NCI-H446 (cell line): ENCODE measurements at places on chromosomes 7 and 10.

DNA sequence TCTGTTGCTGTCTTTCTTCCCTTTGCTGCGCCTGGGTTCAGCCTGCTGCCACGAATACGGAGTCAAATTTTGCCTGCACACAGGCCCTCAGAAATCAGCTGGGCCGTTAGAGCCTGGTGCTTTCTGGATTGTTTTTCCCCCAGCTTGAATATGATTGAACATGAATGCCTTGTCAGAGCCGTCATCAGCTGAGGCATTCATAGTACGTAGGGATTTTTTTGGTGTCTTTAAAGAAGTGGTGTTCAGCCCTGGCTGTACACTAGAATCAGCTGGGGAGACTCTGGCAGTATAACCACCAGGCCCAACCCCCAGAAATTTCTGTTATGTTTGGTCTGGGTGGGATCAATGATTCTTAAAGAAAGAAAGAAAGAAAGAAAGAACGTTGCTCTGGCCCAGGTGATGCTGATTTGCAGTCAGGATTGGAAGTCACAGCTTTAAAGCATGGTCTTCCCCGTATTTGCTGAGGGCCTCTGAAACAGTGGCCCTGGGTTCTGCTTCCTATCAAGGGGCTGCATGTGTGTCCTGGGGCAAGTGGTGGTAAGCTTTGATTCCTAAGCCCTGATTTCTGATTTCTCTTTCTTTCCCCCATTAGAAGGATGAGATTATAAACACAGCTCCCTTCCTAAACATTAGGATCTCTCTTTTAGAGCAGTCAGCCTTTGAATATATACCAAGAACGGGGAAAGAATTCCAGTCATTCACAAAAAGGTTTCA, 24.7 kb downstream of the NUB1 start:
- DNase-seq: no peak

- DNase-seq: no peak
These were observed 84.7 kb downstream of the ADCY1 start for GRCh38 chr7:45658716-45659495.

- DNase-seq: no peak
These were observed 1256.8 kb upstream of the SORCS1 start for GRCh38 chr10:108421266-108421665.

DNA sequence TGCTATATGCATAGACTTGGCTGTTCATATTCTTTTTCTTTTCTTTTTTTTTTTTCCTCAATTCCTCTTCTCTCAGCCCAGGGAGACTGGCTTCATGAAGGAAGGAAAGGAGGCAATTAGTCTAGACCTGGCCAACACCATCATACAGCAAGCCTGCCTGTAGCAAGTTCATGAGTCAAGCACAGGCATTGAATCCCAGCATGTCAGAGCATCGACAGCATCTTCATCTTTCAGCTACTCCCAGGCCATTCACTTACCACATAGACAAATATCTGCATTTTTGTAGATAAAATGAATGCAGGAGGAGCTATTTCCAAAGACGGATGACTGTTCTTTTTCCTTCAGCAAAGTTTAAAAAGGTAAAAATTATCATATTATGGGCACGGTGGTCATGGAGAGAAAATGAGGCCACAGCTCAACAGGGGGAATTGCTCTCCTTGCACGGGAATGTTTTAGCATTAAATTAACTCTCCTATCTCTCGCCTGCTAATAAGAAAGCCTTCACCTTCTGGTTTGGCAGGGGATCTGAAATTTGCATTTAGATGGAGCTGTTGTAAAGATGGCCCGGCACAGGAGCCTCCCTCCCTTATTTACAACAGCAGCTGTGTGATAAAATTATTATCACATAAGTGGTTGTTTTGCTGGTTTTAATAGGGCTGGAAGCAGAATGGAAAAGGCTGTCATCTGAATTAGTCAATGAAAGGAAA, 626.5 kb upstream of the AUTS2 start:
- no peak for DNase-seq

DNA sequence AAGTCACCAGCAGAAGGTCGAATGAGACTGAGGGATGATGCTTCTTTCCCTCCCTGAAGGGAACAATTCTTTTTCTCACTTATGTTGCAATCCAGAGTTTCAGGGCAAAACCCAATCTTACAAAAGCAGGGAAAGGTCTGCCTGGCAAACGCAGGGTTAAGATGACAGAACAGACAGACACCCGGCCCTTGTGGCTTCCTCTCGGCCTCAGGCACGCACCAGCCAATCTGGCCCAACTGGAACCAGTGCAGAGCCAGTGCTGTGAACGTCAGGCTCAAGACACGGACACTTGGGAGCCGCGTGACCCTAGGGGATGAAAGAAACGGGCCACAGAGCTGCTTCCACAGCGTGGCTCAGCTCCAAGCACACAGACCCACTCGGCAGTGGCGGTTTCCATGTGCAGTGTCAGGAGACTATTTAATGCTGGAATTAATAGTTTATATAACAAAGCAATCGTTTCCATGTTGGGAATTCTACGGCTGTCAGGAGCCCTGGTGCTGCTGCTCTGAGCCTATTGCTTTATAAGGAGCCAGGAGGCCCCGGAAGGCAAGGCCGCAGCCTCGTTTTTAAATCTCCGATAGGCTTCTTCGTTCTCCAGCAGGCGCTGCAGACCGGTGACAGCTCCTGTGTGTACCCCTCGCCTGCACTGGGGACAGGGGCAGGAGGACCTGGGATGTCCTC, 198.4 kb downstream of the DIP2C start:
- DNase-seq: no peak

- no peak for DNase-seq
These were observed 48.3 kb downstream of the ANKIB1 start for GRCh38 chr7:92293896-92294590.

DNA sequence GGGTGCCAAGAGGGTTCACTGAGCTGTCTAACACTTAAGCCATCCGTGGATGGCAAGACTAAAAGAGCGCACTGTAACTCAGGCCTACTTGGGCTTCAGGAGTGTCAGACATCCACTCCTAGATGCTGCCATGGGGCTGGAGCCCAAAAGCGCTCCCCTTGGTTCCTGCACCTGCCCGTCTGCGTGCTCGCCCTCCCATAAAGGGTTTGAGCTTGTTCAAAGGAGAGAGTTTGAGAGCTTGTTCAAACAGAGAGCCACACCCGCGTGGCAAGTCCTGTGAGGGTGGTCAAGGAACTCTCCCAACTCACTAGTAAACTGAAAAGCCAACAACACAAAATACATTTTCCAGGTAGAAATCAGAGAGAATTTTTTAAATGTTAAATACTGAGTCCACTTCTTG, 256.7 kb downstream of the SEMA3A start:
- DNase-seq: no peak

GRCh38 chr7:47418601-47419309, 163.2 kb downstream of the TNS3 start:
- no peak for DNase-seq

GRCh38 chr10:11757454-11757820, 15.3 kb downstream of the ECHDC3 start:
- DNase-seq: no peak

DNA sequence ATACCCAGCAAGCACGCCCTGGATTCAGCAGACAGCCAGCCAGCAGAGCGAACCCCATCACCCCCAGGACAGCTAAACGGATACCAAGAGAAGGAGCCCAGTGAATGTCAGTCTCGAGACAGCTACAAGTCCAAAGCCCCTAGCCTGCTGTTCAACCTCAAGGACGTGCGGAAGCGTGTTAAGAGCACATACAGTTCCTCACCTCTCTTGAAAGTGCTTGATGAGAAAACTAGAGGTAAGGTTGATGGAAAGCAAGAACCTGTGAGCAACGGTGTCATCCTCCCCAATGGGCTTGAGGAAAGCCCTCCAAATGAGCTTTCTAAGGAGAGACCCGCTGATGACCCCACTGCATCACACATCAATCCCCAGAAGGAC, 24.9 kb downstream of the C10orf71 start:
- DNase-seq: no peak

DNA sequence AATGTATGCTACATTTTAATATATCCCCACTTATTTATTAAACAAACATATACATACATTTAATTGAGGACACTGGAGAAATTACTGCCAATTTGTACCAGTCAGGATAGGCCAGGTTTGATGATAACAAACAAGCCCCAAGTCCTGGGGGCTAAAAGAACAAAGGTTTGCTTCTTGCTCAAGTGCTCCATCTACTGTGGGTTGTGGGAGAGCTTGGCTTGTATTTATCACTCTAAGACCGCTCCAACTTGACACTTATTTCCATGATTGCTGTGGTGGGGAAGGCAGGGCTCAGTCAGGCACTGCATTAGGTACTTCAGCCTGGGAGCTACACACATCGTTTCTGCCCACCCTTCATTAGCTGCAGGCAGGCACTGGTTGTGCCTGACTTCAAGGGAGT, 136.6 kb upstream of the ZNF32 start:
- no peak for DNase-seq

GRCh38 chr7:6440381-6440780, 7.4 kb downstream of the DAGLB start:
- DNase-seq: no peak

- DNase-seq: no peak
These were observed 33.2 kb downstream of the CDH23 start for GRCh38 chr10:71429929-71430328.

DNA sequence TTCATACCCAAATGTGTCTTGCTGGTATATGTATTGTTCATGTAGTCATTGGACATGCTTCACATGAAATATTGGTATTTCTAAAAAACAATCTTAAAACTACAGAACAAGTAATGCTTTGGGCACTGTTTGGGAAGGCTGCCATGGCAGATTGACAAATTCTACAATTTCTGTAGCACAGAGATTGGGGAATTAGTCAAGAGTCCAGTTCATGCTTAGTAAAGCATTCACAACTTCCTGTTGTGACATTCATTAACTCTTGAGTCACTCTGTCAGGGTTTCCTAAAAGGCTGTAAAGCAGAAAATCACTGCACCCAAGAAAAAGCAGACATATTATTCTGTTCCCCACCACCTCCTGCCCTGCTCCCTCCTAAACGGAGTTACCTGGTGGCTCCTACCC, 398.9 kb downstream of the PHTF2 start:
- DNase-seq: peak; percentile 2

DNA sequence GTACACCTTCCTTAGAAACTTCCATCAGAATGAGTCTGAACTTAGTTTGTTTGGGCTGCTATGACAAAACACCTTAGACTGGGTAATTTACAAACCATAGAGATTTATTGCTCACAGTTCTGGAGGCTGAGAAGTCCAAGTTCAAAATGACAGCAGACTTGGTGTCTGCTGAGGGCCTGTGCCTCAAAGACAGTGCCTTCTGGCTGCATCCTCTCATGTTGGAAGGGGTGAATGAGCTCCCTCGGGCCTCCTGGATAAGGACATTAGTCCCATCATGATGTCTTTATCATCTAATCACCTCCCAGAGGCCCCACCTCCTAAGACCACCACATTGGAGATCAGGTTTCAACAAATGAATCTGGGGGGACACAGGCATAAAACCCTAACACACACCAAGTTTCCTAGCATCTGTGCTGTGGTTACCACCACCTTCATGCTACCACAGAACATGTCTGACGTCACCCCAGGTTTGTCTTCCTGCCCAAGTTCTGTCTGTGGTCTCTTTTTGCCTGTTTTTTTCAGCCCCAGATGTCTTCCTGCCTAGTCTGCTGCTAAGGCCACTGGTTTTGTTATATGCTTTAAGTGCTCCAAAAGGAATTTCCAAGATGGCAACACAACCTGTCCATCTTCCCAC, 150.9 kb upstream of the COBL start:
- DNase-seq: no peak

GRCh38 chr10:129945526-129945925, 18.5 kb downstream of the EBF3 start:
- no peak for DNase-seq

DNA sequence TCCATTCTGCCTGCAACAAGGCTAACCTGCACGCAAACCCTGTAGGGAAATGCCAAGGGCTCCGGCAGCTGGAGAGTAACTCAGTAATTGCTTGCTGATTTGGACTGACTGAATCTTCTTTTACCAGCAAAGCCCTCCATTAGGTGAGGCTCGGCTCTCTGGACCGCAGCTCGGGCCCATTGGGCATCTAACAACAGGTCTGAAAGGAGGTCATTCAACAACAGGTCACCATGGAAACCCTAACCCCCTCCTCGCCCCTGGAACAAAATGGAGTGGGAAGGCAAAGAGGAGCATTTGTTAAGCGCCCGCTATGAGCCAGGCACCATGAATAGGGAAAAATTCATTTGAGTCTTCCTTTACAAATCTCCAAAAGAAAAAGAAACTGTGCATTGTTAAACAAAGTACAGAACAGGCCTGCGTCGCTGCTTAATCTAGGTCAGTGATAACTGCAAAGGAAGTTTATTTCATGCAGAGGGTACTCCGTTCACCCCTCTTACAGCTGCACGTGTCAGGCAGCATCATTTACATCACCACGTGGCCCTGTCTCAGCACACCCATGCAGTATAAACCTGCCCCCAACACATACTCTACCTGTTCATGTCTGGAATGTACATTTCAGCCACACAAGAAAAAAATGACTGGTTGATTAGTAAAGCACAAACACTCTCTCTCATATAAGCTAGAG, 248.8 kb upstream of the NEBL start:
- no peak for DNase-seq

- peak; percentile 9 for DNase-seq
These were observed 59.6 kb upstream of the CAPZA2 start for GRCh38 chr7:116802746-116803152.

DNA sequence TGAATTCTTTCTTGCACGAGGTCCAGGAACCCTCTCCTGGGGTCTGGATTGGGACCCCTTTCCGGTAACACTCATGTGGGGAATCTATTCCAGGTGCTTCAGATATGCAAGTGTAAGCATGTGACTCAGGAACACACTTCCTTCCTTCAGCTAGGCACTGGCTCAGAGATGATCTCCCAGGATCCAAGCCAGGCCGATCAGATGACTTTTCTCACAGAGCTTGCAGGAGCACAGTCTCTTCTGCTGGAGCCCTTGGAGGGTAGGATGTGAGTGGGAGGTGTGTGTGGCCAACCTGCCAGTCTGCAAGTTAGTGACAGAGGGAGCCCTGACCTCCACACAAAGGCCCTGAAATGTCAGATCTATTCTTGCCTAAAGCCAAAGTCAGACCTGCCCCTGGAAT, 108.3 kb downstream of the CPXM2 start:
- no peak for DNase-seq

- DNase-seq: no peak
These were observed 328.5 kb upstream of the AUTS2 start for GRCh38 chr7:69269806-69270205.

GRCh38 chr7:102029616-102030015, 212.2 kb downstream of the CUX1 start:
- DNase-seq: no peak

GRCh38 chr10:71247414-71247705, 35.0 kb downstream of the UNC5B start:
- no peak for DNase-seq

DNA sequence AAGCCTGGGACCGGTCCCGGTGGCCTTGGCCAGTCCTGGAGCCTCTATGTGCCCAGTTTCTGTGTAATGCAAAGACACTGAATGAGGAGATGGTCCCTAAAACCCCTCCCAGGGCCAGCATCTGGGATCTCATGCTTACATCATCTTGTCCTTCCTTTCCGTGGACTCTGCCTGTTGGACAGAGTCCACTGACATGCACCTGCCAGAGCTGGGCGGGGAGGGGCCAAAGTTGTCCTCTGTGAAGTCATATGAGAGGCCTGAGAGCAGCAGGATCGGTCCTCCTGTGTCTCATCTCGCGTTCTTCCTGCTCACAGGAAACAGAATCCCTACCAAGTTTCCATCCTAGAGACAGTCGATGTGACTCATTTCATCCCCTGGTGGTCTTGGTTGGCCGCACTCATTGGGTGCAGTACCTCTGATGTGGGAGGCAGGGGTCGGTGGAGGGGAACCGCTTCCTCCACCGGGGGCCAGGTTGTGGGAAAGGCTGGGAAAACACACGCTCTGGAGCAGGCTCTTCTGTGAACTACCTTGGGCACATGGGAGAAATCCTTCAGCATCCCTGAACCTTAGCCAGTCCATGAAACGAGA, 389.6 kb upstream of the PODXL start:
- no peak for DNase-seq
